Body of pancreas (tissue), 4 donors: ENCODE measurements at places on chromosomes 7 and 10.

DNA sequence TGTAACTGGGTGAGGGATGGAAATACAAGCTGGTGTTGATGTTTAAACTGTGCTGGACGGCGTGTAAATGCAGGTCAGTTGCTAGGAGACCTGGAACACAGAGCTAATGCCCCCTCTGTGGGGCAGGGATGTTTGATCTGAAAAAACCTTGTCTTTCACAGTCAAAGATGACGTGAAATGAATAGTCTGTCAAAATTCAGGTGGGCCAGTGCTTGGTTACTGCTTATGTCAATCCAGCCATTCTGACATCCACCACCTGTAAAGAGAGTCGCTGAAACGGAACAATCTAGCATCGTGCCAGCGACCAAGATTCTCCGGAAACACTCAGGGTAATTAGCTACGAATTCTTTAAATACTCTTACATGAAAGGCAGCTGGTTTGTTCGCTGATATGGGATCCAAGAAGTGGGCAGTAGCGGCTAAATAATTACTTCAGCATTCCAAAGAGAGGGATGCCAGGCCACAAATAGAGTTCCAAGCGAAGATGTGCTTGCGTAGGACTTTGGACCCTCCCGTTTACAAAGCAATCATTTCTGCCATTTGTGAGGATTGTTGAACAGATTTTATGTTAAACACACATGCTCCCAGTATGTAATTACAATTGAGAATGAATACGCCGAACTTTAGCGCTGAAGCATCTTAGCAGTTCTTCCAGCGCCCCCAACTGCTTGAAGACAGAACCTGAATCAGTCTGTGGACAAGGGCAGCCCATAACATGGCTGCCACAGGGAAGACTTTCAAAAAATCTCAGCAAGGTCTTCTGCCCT is 7.3 kb upstream of the ASB4 start:
- DNase-seq, result peak; percentile 44

GRCh38 chr10:119461923-119462322 is 80.6 kb downstream of the RGS10 start:
- no peak for DNase-seq

- no peak for DNase-seq
Measured at GRCh38 chr7:22826593-22826992, 3.9 kb upstream of the TOMM7 start.

DNA sequence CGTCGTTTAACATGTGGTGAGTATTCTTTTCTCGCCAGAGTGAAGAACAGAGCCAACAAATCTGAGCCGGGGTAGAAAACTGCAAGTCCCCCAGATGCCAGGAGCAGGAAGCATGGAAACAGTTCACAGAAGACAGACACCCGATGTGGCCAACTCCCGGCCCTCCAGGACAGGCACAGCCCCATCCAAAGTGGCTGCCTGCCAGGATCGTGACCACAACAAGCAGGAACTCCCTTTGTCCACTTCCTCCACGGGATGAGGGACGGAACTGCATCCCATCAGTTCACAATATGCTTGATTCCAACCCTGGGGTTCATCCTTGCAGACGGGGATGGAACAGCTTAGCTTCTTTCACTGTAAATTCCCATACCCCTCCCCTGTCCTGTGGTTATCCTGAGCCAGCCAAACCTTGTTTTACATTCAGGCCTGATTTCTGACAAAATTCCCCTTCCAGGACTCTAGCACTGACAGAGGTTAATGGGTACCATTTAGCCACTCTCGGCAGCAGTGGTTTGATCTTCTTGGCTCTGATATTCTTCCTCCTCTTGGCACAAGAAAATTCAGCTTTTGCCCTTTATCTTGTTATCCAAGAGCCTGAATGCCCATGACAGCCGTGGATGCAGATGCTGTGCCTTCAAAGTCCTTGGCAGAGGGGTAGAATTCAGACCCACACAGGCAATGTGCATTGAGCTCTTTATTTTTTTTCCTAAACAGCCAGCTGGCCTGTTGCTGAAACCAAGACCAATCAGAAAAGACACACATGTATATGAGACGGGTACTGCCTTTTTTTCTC is 105.5 kb upstream of the FAM204A start:
- peak; percentile 10 for DNase-seq

- no peak for DNase-seq
Measured at GRCh38 chr10:72375585-72375984, 20.9 kb upstream of the DNAJB12 start.

DNA sequence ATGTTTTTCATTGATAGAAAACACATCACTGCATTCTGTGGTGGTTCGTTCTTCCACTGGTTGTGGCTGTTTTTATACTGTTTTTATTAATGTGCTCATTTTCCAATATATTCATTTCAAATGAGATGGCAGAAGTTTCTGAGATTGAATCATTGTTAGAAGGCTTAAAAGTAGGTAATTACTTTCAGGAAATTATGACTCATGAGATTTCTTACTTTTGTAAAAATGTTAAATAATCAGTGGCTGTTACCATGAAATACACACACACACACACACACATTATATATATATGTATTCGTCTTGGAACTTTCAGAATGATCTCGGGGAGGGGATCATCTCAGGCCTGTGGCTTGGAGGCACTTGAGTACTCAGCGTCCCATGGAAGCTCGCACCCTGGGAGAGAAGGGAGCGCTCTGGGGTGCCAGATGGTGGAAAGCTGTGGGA is 66.1 kb downstream of the ZMYND11 start:
- DNase-seq, result no peak

DNA sequence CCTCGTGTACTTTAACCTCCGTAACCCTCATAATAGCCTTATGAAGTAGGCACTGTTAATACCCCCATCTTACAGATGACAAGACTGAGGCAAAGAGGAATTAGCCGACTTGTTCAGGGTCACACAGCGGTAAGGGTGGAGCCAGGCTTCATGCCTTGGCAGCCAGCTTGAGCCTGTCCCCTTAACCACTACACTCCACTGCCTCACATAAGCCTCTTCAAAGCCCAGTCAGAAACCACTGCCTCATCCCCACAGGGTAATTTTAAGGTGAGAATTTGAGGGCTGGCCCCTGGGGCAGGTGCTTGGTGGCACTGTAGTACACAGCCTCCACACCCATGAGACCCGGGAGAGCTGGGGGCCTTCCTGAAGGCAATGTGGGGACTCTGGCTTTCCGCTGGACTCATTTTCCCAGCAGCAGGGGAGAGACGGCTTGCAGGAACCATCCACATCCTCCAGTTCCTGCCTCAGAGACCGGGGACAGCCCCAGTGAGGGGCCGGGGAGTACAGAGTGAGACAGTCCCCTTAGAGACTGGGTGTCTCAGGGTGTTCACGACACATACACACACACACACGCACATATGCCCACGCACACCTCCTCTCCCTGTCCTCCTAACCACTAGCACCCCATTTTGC is 7.6 kb upstream of the C10orf105 start:
- no peak for DNase-seq

DNA sequence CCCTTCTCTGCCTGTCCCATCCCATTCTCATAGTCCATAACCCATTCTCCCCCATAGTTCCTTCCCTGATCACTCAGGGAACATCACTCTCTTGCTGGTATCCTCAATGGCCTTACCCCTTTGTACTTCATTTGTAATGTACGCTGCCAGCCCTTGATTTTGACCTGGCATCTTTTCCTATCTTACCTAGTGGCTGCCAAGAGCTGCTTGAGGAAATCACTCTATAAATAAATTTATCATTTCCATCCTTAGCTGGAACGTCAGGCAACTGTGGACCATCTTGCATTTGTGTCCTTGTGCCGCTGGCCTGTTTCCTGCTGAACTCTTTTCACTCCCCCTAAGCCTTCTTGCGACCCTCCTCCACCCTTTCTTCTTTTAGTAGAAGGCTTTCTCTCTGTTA is 14.0 kb downstream of the CDK14 start:
- no peak for DNase-seq

DNA sequence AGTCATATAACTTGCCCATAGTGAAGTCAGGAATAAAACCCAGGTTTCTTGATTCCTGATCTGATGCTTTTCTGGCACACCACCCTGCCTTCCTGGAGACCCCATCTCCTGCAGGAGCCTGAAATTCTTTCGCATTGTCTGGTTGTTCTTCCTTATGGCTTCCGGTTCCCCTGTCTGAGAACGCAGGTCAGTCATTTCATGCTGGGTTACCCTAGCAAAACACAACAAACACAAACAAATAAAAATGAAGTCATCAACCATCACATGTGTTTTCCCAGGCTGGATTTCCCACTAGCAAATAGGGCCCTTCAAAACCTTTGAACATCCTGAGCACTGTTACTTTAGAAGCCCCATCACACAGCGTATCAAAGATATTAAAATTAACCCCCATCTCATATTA is 569.6 kb downstream of the LRMDA start:
- DNase-seq, result no peak

DNA sequence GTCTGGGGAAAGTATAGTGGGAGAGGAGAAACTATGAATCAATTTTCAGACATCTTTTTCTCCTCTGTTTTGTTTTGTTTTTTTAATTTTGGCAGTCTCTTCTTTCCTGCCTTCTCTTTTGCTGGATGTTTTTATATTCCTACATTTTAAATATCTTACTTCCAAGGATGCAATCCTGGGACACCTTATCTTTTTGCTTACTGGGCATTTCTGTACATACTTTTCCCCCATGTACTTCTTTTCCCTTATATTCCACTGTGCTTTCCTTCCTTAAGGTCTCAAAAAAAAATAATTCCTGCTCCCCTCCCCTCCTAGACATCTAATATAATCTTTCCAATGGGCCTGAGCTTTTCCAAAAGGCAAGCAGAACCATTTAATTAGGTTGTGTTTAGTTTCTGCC is 701.1 kb downstream of the NRG3 start:
- DNase-seq, result no peak

DNA sequence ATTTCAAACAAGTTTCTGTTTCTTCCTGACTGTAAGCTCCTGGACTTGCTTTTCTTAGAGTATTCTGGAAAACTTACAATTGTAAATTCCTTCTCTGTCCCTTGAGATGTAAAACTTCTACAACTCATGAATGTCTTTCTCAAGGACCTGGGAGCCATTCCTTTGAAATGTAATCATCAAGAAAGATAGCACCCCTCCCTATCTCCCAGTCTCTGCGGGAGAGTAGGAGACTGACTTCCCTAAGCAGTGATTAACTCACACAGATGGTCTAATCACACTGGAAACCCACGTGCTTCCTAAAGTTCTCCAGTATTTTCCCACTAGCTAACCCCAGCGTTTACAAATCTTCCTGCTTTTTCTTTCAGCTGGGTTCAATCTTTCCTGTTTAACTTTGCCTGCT is 549.4 kb downstream of the SORCS1 start:
- DNase-seq, result no peak

- no peak for DNase-seq
Measured at GRCh38 chr7:27994639-27995038, 186.0 kb downstream of the JAZF1 start.

- peak; percentile 41 for DNase-seq
Measured at GRCh38 chr10:14554091-14554490, 220.6 kb downstream of the FAM107B start.

- no peak for DNase-seq
Measured at GRCh38 chr10:59771162-59771807, 18.0 kb upstream of the MRLN start.

DNA sequence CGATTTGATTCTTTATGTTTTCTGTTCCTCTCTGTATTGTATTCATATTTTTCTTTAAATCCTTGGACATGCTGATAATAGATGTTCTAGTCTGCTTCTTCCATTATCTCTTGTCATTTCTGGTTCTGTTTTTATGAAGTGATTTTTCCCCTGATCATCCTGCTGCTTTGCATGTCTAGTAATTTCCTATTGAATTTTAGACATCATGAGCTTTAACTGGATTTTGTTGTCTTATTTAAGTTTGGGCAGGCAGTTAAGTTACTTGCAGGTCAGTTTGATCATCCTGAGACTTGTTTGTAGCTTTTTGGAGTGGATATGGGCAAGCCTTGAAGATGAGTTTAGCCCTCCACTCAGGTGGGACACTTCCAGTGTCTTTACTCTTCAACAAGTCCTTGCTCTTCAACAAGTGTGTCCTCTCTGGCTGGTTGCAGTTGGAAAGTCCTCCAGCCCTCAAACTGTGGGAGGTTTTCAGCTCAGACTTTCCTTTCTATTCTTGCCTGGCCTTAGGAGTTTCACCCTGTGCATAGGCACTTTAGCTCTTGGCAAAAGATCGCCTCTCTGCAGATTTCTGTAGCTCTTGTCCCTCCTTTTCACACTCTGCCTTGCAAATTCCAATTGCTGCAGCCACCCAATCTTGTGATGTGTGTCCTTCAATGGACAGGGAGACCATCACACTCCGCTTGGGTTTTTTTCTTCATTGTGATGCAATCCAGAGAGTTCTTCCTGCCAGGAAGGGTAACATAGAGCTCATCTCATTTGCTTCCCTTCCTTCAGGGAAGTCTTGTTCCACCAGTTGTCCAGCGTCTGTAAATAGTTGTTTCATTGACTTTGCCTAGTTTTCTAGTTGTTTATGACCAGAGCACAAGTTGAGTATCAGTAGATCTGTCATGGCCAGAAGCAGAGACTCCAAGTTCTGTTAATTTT is 197.2 kb upstream of the SH2B2 start:
- DNase-seq, result no peak

DNA sequence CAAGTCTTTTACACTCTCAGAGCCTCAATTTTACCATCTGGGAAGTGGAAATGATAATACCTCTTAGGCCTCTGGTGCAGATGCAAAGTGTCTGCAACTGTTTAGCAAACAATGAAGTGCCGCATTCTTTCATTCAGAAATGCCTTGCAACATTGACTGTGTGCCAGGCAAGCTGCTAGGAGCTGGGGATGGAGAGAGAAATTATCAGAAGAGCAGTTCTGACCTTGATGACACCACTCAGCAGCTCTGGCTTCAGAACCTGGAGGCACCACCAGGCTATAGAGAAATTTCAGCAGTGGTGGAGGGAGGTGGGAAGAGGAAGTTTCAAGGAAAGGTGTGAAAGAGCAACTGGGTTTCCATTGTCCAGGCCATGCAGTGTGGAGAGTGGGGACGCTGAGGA is 78.1 kb upstream of the HABP2 start:
- DNase-seq, result no peak

- DNase-seq, result no peak
Measured at GRCh38 chr10:98391578-98391991, 23.4 kb downstream of the PYROXD2 start.

GRCh38 chr7:66500087-66500486 is 128.6 kb upstream of the KCTD7 start:
- no peak for DNase-seq

DNA sequence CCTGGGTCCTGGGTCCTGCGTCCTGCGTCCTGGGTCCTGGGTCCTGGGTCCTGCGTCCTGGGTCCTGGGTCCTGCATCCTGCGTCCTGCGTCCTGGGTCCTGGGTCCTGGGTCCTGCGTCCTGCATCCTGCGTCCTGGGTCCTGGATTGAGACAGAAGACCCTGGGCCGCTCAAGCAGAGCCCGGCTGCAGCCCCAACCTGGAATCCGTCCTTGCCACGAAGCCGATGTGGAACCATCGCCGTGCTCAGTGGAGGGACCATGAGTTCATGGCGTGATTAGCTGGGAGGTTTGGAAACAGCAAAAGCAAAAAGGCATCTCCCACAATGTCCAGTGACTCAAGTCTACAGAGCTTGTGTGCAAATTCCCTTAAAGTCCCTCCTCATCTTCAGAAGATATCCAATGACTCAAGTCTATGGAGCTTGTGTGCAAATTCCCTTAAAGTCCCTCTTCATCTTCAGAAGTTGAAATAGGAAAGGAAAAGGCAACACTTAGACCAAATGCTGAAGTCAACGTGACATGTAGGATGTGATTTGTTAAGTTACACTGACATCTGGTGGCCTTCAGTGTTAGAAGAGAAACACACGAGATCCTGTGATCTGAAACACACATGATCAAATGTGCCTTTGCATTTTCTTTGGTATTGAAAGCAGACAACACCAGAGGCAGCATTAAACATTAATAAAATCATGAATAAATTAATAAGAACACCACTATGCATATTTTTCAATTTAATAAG is 179.9 kb downstream of the PTPRN2 start:
- no peak for DNase-seq
